ENCODE measurements at places on chromosomes 3 and 15.

GRCh38 chr3:27666708-27667107, 55.4 kb downstream of the EOMES start:
- no peak for DNase-seq

GRCh38 chr3:61912158-61912557, 350.8 kb downstream of the PTPRG start:
- DNase-seq, result no peak

GRCh38 chr3:142646020-142646785, 50.0 kb downstream of the PLS1 start:
- no peak for DNase-seq

DNA sequence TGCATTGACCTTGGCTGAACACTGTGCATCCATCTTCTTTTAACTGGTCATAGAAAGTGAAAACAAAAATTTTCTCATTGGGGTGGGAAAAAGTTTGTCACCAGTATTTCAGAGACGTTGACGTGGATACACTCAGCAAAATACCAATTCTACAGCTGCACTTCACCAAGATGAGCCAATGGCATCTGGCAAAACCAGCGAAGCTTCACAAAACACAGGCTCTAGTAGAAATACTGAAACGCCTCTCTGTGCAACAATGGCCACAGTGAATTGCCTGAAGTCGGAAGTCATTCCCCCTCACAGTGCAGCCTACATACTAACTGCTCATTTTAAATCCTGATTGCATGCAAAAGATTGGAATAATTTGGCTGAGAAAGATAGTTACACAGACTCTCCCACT, 17.0 kb downstream of the PCYT1A start:
- no peak for DNase-seq

- no peak for DNase-seq
These were observed 93.7 kb downstream of the RAD18 start for GRCh38 chr3:8869613-8870012.
